ENCODE measurements at places on chromosomes 12 and 14. TPM values are rescaled to one million over a fixed set of nuclear protein-coding genes. Genes with fewer than 3 reads are reported as not detected.

Gene PDE3A
- 32.3 TPM for total RNA-seq

Gene EFS
- total RNA-seq: 28.9 TPM

Gene OTUB2
- 2.2 TPM for total RNA-seq

Gene FAR2
- total RNA-seq: 14.2 TPM

Gene RND1
- total RNA-seq: not detected

Gene ANKRD52
- total RNA-seq: 22.3 TPM

Gene PGF
- 129 TPM for total RNA-seq

Gene FBXL14
- total RNA-seq: 6.7 TPM

Gene EGLN3
- 0.12 TPM for total RNA-seq

Gene TIMM9
- total RNA-seq: 24.3 TPM

Gene DRAM1
- total RNA-seq: 108 TPM

Gene MYH6
- not detected for total RNA-seq

Gene TGM1
- total RNA-seq: 3.1 TPM

Gene RSRC2
- total RNA-seq: 38.3 TPM

Gene MANSC4
- not detected for total RNA-seq

Gene SLC6A13
- total RNA-seq: 0.36 TPM

Gene TNFAIP2
- total RNA-seq: 83.2 TPM

Gene GPN3
- total RNA-seq: 6.7 TPM

Gene OTX2
- not detected for total RNA-seq

Gene MSI1
- total RNA-seq: not detected

Gene TPPP2
- total RNA-seq: not detected

Gene SLCO1B1
- not detected for total RNA-seq

Gene SYT10
- total RNA-seq: not detected

Gene SMCO2
- not detected for total RNA-seq

Gene CACNA2D4
- total RNA-seq: 1.3 TPM

Gene NGB
- not detected for total RNA-seq

Gene SVOP
- total RNA-seq: not detected

Gene CYP27B1
- total RNA-seq: 1.2 TPM

Gene AQP5
- not detected for total RNA-seq

Gene FAM186B
- total RNA-seq: 0.49 TPM

Gene TBC1D30
- total RNA-seq: 0.32 TPM

Gene RNASE3
- total RNA-seq: not detected

Gene OR11H7
- not detected for total RNA-seq

Gene CCDC196
- not detected for total RNA-seq

Gene CLEC1A
- 0.85 TPM for total RNA-seq

Gene TAS2R42
- total RNA-seq: not detected

Gene SLC6A12
- total RNA-seq: not detected

Gene FOXN4
- total RNA-seq: not detected

Gene TGFB3
- 19.3 TPM for total RNA-seq

Gene CKB
- 28.4 TPM for total RNA-seq

Gene TPH2
- total RNA-seq: not detected

Gene TMEM119
- 904 TPM for total RNA-seq

Data from hair follicle dermal papilla cell (primary cell).